ENCODE measurements at places on chromosomes 11 and 22.

- DNase-seq = no peak
Observed at GRCh38 chr11:35111161-35112055, 27.6 kb upstream of the CD44 start.

- DNase-seq = no peak
Observed at GRCh38 chr11:78921509-78921908, 346.8 kb upstream of the NARS2 start.

DNA sequence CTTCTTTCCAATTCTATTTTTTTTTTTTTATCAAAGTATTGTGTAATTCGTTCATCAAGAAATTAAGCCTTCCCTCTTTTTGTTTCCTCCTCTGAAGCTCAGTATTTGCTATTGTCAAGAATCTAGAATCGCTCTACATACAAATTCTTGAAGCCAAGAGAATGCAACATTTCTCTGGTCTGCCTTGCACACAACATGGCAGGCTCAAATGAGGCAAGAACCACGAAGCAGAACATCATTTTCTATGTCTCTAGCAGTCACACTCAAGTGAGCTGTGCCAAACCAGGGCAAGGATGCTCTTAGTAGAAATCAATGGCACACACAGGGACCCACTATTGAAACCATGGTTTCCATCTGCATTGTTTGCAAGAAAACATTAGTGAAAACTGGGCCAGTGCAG is 46.7 kb upstream of the SLC1A2 start:
- DNase-seq = no peak

- DNase-seq = no peak
Observed at GRCh38 chr11:86287468-86287796, 14.6 kb upstream of the HIKESHI start.

DNA sequence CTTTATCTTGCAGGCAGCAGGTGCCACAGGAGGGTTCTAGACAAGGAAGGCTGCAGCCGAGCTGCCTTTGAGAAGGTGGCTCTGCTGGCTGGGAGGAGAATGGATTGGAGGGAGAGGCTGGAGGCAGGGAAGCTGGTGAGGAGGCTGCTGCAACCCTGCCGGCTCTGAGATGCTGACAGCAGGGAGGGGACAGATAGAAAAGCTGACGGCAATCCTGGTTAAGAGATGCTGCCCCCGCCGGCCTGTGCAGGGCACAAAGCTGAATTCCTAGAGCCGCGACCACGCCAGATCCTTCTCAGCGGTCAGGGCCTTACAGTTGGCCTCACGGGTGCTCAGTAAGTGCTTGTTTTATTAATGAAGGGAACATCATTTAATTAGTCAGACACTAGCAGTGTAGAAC is 105.4 kb downstream of the CACNA1I start:
- DNase-seq = no peak

DNA sequence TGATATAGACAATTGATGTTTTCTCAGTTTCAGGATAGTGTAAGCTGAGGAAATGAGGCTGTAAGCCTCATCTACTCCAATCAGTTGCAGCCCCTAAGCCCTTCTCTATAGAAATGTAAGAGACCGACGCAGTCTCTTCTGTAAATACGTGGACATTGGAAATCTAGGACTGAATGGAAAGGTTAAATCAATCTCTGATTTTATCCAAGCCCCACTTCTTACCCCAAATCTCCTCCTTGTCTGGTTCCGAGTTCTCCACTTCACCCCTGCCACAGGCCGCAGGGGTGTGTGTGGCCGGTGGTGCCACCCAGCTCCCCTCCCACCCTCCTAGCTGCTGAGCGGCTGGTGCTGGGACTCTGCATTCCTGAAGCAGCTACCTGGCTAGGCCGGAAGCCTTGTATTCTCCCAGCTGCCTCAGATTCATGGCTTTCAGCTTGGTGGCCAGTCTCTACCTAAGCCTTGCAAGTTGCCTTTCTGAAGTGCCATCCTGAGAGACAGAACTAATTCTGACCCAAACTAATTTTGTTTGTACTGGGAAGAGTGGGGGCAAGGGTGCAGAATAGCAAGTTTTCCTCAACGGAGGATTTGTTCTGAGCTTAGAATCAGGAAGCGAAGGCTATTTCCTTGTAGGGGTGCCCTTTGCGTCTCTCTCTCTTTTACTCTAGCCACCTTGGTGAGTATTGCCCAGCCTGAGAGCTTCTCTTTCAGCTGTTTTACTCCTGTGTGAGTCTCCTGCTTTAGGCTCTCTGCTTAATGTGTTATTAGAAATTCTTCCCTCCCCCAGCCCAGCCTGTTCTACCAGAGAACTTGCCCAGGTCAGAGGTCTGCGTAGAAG is 749 bp downstream of the VWA5A start:
- DNase-seq = no peak

- DNase-seq = no peak
Observed at GRCh38 chr11:74735365-74735928, 4.2 kb upstream of the CHRDL2 start.

DNA sequence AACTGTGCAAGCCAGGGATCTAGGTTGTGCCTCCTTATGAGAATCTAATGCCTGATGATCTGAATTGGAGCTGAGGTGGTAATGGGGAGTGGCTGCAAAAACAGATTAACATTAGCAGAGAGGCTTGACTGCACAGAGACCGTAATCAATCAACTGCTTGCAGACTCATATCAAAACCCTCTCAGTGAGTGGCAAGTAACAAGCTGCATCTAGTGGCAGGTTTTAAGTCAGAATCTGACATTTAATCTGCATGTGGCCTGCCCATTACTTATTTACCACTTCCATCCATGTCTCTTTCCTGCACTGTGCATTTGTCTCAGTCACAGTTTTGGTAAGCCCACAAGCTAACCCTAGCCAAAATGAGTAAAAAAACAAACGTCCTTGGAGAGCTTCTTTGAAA is 11.2 kb downstream of the C11orf58 start:
- no peak for DNase-seq

- DNase-seq = no peak
Observed at GRCh38 chr11:101128571-101129202, 926 bp downstream of the PGR start.

GRCh38 chr22:49077586-49077985 is 750.1 kb downstream of the BRD1 start:
- no peak for DNase-seq

DNA sequence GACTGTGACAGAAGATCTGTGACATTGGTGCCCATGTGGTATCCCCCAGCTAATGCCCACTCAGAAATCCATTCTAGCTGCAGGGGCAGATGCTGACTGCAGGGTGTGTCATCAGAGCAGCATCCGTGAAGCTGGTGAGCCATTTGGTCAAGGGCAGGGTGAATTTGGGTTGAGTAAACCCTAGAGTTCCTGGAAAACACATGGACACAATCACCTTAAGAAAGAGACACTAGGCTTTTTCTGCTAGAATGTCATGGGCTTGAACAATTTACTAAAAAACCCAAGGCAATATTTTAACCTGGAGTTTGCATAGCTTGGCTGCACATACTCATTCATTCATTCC is 100.0 kb downstream of the ADAMTS15 start:
- DNase-seq = no peak

GRCh38 chr11:129192150-129192549 is at the start of gene ARHGAP32:
ARHGAP32 (minus strand) TSS chr11:129192325; CDS start chr11:129192198, 127 bp downstream.
- DNase-seq = no peak

- DNase-seq = no peak
Observed at GRCh38 chr11:48109046-48109666, 107.5 kb upstream of the OR4B1 start.

DNA sequence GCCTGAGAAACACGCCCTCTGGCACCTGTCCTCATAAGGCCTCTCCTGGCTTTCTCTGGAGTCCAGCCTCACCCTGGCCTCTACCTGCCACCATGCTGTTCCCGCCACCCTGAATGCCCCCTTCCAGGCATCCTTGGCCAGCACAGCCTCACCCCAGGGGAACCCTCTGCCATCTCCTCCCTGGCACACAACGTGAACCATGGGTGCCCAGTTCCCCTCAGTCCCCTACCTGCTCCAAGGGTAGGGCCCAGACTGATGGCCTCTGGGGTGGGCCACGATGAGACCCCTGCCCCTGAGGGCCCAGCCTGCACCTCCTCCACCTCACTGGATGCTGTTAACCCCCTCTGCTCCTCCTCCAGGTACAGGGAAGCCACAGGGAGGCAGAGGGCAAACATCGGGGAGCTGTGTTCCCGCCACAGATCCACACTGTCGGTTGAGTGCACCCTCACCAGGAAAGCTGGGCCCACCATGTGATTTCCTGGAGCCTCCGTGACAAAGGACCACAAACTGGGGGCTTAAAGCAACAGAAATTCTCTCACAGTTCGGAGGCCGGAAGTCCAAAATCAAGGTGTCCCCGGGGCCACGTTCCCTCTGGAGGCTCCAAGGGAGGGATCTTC is 169.6 kb downstream of the BRD1 start:
- no peak for DNase-seq

GRCh38 chr11:45659031-45659817 is 6.2 kb downstream of the CHST1 start:
- no peak for DNase-seq

GRCh38 chr11:117923275-117923674 is 5.9 kb downstream of the TMPRSS13 start:
- DNase-seq = no peak

GRCh38 chr11:46381819-46382645 is 563 bp downstream of the MDK start:
- no peak for DNase-seq

Data from hippocampal formation (tissue), 2 donors.